ENCODE measurements at places on chromosomes 5 and 9.

DNA sequence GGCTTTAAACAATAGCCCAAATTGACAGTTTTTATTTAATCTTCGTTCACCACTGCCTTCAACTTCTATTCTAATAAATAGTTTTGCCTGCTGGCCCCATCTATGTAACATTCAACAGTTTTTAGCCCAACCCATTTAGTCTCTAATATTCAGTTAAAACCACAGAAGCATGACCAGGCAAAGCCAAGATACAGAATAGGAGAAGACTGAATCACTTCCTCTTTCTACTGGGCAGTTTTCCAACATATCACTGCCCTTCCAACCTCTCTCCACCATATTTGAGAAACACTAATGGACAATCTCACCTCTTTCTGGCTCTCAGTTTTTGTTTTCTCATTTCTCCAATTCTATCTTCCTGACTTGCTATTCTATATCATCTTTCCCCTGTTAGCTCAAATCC lies 352.9 kb downstream of the DNAH5 start:
- no peak for DNase-seq

DNA sequence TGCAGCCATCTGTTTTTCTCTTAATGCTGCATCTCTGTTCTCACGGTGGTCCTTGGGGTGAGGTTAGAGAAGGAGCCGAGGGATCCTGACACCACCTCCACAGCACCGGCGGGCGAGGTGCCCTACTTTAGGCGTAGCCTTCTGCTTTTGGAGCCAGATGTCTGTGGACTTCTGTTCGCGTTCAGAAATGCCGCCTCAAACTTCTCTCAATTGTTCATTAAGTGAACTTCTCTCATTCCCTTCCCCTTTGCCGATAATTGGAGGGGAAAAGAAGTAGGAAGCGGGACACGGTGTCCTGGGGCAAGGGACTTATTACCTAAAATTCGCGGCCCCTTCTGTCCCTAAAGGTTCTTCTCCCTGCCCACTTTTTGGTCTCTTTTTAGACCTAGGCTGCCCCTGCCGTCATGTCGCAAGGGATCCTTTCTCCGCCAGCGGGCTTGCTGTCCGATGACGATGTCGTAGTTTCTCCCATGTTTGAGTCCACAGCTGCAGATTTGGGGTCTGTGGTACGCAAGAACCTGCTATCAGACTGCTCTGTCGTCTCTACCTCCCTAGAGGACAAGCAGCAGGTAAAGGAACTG lies 455 bp downstream of the KIF20A start:
- DNase-seq, result no peak

DNA sequence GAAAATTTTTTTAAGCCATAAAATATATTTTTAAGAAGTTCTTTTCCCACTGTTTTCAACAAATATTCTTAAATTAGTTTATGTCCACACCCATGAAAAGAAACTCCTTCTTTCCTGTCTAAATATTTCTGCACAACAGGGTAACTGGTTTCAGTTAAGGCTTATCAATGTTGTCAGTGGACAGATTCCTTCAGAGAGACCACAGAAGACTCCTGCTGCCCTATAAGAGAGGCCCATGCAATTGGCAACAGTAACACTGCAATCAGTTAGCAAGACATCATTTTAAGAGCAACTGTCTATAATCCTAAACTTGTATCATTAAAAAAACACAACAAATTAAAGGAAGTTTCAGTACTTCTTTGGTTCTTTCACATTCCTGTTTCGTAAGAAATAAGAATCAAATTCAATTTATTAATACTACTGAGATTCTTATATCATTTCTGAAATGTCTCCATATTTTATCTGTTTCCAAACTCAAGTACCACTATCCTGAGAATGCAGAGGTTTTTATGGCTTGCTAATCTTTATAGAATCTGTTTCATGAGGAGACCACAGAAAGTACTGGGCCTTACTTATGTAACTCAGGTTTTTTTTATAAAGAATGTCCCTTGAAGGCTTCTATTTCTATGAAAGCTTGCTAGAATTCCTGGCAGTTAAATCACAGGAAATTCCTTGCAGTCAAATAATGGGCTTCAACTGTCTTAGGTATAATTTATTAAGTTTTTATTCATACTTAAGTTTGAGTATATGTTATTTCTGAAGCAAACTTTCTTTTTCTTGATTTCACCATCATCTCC lies 240.2 kb downstream of the RFX3 start:
- DNase-seq, result no peak

GRCh38 chr9:116002624-116003023 lies 151.0 kb upstream of the PAPPA start:
- DNase-seq, result no peak

DNA sequence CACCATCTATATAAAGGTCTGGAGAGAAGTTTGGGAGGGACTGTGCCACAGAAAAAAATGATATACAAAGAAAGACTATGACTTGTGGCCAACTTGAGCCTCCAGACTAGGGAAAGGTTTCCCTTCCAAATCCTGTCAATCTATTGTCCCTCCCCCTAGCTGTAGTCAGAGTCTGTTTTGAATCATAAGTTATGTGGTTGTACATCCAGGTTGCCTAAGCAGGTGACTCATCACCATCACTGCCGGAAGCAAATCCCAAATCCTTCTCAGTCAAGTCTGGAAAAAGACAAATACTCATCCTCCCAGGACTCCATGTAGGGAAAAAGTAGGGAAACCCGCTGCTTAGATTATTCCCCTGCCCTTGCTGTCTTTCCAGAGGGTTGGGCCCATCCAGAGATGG lies 235.7 kb downstream of the CDK5RAP2 start:
- no peak for DNase-seq

All from NCI-H2029 (cell line).